ENCODE measurements at places on chromosomes 16 and 17. TPM values are rescaled to one million over a fixed set of nuclear protein-coding genes. Genes with fewer than 3 reads are reported as not detected.

MYH2 gene
- total RNA-seq, result not detected

DHX58 gene
- 121 TPM for total RNA-seq

WWOX gene
- total RNA-seq, result 25.8 TPM

TXNL4B gene
- total RNA-seq, result 15.4 TPM

GNG13 gene
- not detected for total RNA-seq

OR1F1 gene
- not detected for total RNA-seq

CIITA gene
- total RNA-seq, result 12.7 TPM

EVPL gene
- under 0.01 TPM for total RNA-seq

PRSS33 gene
- total RNA-seq, result not detected

CCL8 gene
- total RNA-seq, result 1.1 TPM

TPSB2 gene
- total RNA-seq, result not detected

SALL1 gene
- not detected for total RNA-seq

MEOX1 gene
- total RNA-seq, result not detected

AANAT gene
- total RNA-seq, result not detected

HASPIN gene
- 6.5 TPM for total RNA-seq

TLCD1 gene
- total RNA-seq, result 4.0 TPM

TOM1L1 gene
- 66.6 TPM for total RNA-seq

SULT1A3 gene
- total RNA-seq, result 4.4 TPM

DPEP2 gene
- total RNA-seq, result not detected

XAF1 gene
- 215 TPM for total RNA-seq

GUCY2D gene
- total RNA-seq, result not detected

STAC2 gene
- total RNA-seq, result not detected

TNRC6A gene
- total RNA-seq, result 47.0 TPM

GLOD4 gene
- 51.3 TPM for total RNA-seq

LPO gene
- total RNA-seq, result not detected

TSNAXIP1 gene
- 0.69 TPM for total RNA-seq

RAMP2 gene
- 0.36 TPM for total RNA-seq

ZFPM1 gene
- 0.34 TPM for total RNA-seq

MYH13 gene
- not detected for total RNA-seq

CRHR1 gene
- not detected for total RNA-seq

DNAH9 gene
- 1.5 TPM for total RNA-seq

ALOX12 gene
- total RNA-seq, result not detected

ABCC3 gene
- total RNA-seq, result not detected

GGT6 gene
- not detected for total RNA-seq

IL17C gene
- not detected for total RNA-seq

TRPV3 gene
- 0.73 TPM for total RNA-seq

MILR1 gene
- total RNA-seq, result not detected

ZNF750 gene
- not detected for total RNA-seq

WFDC1 gene
- total RNA-seq, result 51.3 TPM

PITPNM3 gene
- total RNA-seq, result 0.77 TPM

ARL5C gene
- not detected for total RNA-seq

NAGS gene
- 0.36 TPM for total RNA-seq

MSLN gene
- not detected for total RNA-seq
